ENCODE measurements at places on chromosomes 7 and 10. TPM values are rescaled to one million over a fixed set of nuclear protein-coding genes. Genes with fewer than 3 reads are reported as not detected.

Gene TEX47
- total RNA-seq: not detected

Gene TCAF1
- total RNA-seq: 43.3 TPM

Gene KCNH2
- 2.4 TPM for total RNA-seq

Gene CFAP69
- total RNA-seq: 8.4 TPM

DNA sequence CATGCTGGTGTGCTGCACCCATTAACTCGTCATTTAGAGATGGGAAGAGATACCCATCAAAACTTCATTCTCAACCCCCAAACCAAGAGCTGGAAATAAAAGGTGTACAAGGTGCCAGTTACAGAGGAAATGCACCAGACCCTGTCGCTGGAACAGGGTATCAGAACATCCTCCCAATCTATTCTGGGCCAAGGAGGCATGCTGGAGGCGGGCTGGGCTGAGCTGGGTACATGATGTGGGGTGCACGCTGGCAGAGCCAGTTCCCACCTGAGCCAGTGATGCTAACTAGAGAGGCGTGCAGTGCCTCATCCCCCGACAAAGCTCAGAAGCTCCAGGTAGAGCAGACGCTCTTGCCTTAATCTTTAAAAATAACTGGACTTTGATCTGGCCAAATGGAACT lies 70.1 kb downstream of the NPSR1 start:
- DNase-seq: no peak

DNA sequence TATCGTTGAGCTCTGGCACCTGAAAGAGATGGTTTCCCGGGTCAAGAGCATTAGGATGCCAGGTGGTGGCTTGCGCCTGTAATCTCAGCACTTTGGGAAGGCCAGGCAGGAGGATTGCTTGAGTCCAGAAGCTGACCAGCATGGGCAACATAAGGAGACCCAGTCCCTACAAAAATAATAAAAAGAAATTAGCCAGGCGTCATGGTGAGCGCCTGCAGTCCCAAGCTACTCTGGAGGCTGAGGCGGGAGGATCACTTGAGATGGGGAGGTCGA lies 6.1 kb upstream of the KCP start:
- no peak for DNase-seq

DNA sequence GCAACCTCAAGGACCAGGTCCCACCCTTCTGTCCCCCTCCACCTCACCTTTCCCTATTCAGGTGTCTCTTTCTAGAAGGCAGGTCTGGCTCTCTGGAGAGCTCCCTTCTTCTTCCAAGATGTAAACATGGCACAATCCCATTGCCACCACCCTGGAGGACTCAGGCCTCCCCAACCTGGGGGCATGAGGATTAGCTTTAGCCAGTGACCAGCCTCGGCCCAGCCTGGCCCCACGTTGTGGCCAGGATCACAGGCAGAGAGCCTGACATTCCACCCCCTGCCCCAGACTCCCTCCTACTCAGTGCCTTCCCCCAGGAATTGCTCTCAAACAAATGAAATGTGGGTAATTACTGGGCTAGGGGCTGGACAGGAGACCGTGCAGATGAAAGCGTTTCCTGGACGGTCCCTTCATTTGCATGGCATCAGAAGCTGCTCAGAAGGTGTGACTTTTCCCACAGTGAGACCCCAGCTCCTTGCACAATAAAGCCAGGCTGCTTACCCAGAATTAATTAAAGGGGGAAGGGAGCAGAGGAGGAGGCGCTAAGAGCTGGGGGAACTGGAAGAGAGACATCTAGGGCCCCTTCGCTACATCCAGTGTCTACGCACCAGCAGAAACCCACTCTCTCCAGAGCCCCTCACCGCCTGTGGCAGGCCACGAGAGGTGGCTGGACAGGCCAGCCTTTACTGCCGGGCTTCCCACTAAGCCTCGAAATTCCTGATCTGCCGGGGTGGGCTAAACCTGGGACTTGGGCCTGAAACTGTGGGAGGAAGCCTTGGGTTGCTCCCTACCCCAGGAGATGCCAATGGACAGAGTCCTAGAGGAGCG lies 7.7 kb downstream of the FGF8 start:
- DNase-seq: no peak

Data from lower lobe of right lung (tissue), 2 donors.